Stimulated activated CD4-positive, alpha-beta T cell treated with anti-CD3 and anti-CD28 coated beads, Interleukin-1b, Interleukin-23, amount 100 ng/mL, for 48 hours (primary cell): ENCODE measurements at places on chromosomes 12 and 14.
A peak's percentile ranks its signal among the peaks of the same experiment; 100 is the strongest.

GRCh38 chr14:75781096-75781495 lies 120.0 kb downstream of the TTLL5 start:
- DNase-seq, result no peak

- no peak for DNase-seq
Observed at GRCh38 chr12:109538191-109538863, 35.0 kb downstream of the MMAB start.

DNA sequence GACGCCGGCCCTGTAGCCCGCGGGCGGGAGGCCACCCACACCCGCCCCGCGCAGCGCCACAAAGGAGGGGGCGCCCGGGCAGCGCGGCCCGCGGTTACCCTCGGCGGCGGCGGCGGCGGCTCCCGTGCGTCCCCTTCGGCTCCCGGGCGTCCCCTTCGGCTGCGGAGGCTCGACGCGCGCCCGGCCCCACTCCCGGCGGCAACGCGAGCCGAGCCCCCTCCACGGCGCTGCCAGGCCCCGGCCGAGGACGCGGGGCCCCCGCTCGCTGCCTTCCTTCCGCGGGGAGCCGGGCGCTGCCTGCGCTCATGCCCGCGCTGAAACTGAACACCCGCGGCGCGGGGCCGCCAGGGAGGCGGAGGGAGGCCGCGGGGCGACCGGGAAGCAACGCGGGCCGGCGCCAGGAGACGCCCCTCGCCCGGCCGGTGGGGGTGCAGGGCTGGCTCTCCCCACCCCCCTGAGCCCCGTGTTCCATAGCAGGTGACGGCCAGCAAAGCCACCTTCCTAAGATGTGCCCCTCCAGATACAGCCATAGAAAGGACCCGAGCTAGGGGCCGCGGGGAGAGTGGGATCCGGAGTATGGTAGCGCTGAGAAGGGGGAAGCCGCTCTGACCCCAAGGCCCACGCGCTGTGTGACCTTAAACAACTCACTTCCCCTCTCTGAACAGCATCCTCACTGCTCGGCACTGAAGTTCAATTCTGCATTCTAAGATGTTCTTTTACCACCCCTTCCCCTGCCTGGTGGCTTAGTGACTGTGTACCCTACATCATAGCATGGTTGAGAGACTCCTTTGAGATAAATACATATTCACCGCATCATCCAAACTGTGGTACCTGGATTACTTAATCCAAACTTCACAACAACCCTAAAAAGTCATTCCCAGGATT lies 42.8 kb downstream of the KDM2B start:
- DNase-seq, result peak; percentile 13

DNA sequence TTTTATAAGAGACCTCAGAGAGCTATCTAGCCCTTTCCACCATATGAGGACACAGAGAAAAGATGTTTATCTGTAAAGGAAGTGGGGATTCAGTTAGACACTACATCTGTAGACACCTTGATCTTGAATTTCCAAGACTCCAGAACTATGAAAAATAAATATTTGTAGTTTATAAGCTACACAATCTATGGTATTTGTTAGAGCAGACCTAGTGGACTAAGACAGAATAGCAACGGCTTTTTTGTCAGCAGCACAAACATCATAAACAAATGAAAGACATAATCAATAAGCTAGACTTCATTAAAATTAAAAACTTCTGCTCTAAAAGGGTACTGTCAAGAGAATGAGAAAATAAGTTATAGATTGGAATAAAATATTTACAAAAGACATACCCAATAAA lies 810.1 kb downstream of the FSCB start:
- no peak for DNase-seq

GRCh38 chr12:3145033-3145432 lies 67.9 kb downstream of the TSPAN9 start:
- no peak for DNase-seq

GRCh38 chr12:107660861-107661415 lies 24.7 kb upstream of the PWP1 start:
- no peak for DNase-seq

DNA sequence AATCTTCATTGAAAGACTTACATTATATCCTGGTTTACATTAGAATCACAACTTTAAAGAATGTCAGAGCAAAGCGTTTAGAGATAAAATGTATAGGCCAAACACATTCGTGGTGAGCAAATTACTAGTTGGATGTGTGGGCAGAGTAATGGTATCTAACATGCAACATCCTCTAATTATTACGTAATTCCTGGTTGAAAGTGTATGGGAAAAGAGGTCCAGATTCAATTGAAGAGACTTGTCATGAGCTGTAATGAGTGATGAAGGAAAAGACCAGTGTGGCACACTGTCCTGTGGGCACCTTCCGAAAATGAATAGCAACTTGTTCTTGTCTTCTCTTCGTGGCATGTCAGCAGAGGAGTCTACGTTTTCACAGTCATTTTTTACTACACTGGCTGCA lies 192.8 kb downstream of the LRIG3 start:
- DNase-seq, result no peak

DNA sequence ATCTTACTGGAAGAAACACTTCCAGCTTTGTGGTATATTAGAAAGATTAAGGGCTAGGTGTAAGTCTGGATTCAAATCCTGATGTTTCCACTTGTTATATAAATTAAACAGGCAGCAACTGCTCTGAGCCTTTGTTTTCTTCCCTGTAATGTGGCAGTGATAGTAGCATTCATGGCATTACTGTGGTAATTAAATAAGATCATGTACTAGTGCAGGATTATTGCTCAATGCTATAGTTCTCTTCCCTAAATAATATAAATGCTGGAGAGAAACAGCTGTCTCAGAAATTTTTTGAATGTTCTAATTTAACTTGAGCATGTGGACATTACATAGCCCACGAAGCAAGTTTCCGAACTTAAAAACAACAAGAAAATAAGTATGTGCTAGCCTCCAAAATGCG lies 5.4 kb downstream of the TMEM117 start:
- DNase-seq, result no peak

GRCh38 chr12:93042283-93042682 lies 113.2 kb upstream of the EEA1 start:
- no peak for DNase-seq

- DNase-seq, result no peak
Observed at GRCh38 chr12:52673713-52674432, 6.3 kb downstream of the KRT1 start.

DNA sequence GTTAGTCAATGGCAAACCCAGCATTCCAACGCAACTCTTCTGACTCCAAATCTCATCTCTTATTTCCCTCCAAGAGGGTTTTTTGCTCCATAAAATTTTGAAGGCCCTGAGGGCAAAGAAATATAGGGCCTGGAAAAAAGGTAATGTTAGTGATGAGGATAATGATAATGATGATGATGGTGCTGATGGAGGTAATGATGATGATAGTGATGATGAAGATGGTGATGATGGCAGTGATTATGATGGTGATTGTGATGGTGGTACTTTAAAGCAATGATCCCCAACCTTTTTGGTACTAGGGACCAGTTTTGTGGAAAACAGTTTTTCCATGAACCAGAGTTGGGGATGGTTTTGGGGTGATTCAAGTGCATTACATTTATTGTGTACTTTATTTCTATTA lies 50.1 kb downstream of the TMX1 start:
- no peak for DNase-seq

DNA sequence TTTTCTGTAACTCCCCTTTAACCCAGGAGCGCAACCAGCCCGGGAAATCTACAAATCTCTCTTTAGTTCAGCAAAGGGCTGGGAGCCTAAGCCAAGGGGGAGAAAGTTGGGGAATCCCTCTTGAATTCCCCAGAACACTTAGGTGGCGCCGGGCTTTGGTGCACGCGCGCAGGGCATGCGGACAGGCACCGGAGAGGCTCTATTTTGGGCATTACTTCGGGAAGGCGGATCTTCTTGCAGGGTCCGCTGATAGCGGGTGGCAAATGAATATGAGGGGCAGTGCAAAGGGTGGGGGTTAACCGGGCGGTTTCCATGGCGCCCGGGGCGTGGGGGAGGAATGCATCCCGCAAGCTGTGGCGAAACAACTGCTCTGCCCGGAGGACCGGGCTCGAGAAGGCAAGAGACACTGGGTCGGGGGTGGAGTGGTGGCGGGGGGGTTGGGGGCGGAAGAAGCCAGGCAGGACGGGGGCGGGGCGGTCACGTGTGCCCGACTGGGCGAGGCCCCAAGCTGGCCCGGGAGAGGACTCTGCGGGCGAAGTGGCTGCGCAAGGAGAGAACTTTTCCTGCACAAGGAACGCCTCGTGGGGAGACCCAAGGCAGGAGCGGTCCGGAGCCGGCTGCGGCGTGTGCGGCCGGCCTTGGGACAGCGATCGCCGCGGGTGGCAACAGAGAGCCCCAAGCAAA lies at the start of gene FLVCR2:
FLVCR2 (plus strand) TSS at position 519 of the 684 bp plus-strand sequence. CDS start 353 bp downstream, outside the sequence.
- peak; percentile 27 for DNase-seq
